ENCODE measurements at places on chromosomes 3 and 15.

GRCh38 chr3:41143421-41144031 is 55.8 kb upstream of the CTNNB1 start:
- no peak for DNase-seq

- no peak for DNase-seq
These were observed 130.1 kb downstream of the RTP4 start for GRCh38 chr3:187498211-187498724.

DNA sequence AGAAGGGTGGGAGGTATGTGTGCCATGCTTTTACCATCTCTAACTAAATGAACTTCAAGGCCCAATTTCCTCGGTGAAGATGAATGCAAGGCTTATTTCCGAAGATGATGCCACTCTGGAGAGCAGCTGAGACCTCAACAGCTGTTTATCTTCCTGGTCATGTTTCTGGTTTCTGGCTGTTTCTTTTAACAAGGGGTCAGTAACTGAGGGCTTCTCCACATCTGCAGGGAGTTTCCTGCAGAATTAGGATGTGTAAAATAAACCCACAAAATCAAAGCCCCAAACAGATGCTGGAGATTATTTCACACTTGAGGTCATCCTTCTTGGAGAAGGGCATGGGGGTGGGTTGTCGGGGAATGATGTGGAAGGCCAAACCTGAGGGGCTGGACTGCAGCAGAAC is 220.3 kb downstream of the THSD4 start:
- DNase-seq: no peak

- DNase-seq: no peak
These were observed 316.5 kb upstream of the PROK2 start for GRCh38 chr3:72101494-72101893.

DNA sequence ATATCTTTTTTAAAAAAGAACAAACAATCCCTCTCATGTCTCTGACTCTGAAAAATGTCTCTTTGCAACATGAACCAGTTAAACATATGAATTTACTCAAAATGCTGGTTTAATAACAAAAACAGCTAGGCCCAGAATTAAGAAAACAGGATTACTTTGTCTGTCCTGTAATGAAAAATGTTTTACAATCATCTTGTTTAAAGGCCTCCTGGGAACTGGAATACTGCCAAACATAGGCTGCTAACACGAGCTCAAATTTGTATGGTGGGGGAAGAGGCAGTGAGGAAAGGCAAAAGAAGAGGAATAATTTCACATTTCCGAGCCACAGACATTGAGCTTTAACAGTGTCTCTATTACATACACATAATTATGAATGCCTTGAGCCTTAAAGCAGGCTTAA is 61.7 kb upstream of the PPIB start:
- DNase-seq: no peak

GRCh38 chr3:46672349-46672695 is 21.2 kb downstream of the ALS2CL start:
- no peak for DNase-seq

DNA sequence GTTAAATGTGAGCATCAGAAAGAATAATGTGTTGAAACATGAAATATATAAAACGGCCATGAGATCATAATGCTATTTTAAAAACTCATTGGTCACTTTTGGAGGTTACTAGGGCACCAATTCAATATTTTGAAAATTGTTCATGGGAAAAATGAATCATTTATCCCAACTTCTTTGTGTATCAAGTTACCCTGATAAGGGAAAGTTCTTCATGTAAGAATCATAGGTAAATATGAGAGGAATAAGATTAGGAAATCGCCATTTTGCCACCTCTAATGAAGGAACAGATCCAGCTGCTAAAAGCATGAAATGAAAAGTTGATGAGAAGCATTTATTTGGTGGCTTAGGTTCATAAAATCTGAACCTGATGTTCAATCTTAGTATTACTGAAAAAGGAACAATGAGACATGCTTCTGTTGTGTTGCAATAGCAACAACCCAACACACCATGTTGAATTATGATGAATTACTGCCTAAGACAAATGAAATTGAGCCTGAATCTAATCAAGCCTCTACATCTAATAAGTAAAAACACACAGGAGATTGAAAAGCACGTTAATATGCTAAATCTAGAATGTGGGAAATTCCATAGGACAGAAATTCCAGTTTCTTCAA is 32.5 kb downstream of the ABHD5 start:
- DNase-seq: no peak

- no peak for DNase-seq
These were observed at the start of gene ACKR4 for GRCh38 chr3:132596816-132597433. TSS of gene ACKR4 (plus strand) at chr3:132597270. CDS start at chr3:132600398, 3,128 bp downstream.

DNA sequence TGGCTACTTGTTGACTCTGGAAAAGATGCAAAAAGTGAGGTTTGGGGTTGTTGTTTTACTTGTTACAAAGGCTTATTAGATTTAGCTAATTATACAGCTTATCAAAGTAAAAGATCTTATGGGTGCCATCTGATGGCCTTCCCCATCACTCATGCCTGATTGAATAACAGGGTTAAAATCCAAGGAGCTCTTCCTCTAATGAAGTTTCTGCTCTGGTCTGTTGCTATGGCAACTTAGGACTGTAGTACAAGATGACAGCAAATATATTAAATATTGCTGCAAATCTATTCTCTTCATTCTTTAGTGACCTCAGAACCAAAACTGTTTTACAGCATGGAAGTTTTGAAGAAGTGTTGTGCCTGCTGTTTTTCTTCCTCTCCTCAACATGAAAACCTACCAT is 45.6 kb upstream of the SRGAP3 start:
- no peak for DNase-seq

GRCh38 chr3:64400706-64401105 is 175.4 kb upstream of the PRICKLE2 start:
- no peak for DNase-seq

DNA sequence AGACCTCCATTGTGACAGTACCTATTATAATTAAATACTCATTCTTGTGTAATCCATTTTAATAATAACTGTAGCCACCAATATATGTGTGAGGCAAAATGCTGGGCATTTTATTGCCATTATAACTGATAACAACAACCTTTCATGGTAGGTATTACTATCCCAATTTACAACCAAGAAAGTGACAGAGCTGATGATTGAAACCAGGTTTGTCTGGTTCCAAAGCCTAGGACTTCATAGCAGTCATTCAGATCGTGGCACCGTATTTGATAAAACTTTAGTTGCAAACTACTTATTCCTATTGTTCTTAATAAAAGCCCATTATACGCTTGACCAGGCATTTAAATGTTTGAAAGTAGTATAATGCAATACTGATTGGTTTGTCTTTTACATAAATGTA is 26.4 kb upstream of the VILL start:
- no peak for DNase-seq

DNA sequence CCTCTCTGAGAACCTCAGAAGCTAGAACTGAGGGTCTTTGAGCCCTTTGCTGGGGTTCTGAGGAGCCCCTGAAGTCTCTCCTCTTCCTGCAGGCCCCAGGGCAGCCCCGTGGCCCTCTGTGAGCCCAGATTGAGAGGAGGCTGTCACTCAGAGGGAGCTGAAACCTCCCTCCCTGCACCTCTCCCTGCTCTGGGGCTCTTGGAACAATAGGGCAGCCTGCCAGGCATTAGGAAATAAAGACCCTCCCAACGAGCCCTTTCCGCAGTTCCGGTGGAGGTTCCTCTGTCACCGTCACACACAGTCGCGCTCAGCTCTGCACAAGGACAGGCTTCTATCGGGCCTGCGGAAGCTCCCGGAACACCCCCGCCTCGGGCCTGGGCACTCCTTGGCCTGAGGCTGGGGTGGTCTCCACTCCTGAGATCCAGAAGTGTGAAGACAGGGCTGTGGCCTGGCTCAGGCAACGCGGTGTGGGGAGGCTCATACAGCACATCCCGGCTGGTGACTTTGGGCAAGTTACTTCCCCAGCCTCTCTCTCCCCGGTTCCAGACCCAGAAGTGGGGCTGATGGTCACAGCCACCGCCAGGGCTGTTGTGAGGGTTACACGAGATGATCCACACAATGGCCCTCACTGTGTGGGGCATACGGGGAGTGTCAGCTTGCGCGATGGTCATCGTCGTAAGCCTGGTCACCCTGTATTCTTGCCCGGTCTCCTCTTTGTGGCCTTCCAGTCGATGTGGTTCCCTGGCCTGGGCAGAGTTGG is 17.7 kb downstream of the MELTF start:
- no peak for DNase-seq

- DNase-seq: no peak
These were observed 104.5 kb downstream of the TFG start for GRCh38 chr3:100813828-100814227.
